CD4-positive, alpha-beta T cell treated with Interleukin-15 for 1 hour (primary cell): ENCODE measurements at places on chromosomes 2 and 18.

DNA sequence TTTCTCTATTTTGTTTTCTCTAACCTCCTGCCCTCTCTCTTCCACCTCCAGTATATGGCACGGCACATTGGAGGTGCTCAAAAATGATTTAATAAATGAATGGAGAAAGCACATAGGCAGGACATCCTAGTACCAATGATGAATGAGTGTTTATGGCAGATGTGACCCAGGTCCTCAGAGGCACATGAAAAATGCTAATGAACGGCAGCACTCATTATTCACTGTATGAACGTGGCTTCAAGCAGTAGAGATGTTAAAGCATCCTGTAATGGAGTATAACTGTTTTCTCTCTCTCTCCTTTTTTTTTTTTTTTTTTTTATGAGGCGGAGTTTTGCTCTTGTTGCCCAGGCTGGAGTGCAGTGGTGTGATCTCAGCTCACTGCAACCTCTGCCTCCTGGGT is 72.4 kb downstream of the MBP start:
- DNase-seq, result no peak

- no peak for DNase-seq
These were observed 37.2 kb downstream of the TSHZ1 start for GRCh38 chr18:75247611-75248421.

GRCh38 chr18:54031243-54031642 is 193.2 kb downstream of the MBD2 start:
- DNase-seq, result no peak

- no peak for DNase-seq
These were observed 666.1 kb downstream of the BCL11A start for GRCh38 chr2:59887366-59887765.

- no peak for DNase-seq
These were observed 12.9 kb upstream of the CHST9 start for GRCh38 chr18:27198036-27198435.

- no peak for DNase-seq
These were observed 240.4 kb downstream of the IKZF2 start for GRCh38 chr2:212911011-212911410.

- DNase-seq, result no peak
These were observed 101.6 kb upstream of the HNMT start for GRCh38 chr2:137862651-137863050.

DNA sequence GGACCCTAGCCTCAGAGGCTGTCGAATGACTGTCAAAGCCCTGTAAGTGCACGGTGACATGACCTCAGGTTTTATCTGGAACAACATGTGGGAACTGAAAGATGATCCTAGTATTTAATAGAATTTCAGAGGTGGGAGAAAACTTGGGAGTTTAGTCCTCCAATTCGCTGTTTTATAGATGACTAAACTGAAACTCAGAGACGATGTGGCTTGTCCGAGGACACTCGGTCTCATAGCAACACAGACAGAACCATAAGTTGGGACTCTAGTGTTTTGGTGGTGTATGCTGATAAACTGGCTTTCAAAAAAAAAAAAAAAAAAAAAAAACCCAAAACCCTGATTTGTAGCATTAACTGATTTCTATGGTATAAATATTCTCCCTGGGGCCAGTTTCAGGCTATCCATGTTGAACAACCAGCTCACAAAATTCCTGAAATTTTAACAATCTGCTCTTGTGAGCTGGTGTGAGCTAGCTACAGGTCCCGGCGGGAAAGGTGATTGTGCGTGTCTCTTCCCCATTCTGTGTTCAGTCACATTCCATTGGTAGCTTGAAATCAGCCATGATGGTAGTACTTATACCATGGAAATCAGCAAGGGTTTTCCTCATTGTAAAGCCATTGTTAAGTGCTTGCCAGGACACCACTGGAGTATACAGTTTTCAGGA is 195.5 kb upstream of the EPAS1 start:
- no peak for DNase-seq

DNA sequence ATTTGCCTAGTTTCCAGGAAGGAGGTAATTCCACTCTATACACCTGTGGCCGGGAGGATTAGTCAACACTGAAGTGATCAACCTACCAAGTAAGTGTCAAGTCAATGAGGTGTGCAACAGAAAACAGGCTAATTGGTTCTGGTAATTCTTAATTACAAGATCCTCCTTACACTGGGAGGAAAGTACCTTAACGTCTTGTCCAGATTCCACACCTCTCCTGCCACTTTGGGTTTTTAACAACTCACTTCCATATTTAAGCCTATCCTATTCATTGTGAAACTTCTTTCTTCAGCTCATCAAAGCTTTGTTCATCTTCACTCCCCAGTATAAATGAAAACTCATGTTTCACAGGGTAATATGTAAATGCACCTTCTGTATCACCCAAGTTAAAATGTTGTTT is 22.0 kb upstream of the MAP4K4 start:
- no peak for DNase-seq

GRCh38 chr2:58215429-58215828 is 25.7 kb downstream of the FANCL start:
- no peak for DNase-seq

DNA sequence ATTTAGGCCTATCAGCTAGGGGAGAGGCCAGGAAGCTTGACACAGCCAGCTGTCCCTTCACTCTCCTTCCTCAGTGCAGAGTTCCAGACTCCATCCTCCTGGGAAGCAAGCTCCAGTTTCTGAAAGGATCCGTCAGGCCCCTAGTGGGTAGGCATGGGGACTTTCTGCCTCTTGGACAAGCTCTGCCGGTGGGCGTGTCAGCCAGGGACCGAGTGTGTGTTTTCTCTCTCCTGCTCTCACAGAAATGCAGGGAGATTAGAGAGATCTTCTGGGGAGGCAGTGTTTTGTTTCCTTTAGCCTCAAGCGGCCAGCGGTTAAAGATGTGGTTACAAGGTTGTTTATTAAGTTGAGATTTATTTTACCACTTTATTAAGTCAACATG is 29.9 kb upstream of the OTOS start:
- no peak for DNase-seq

- DNase-seq, result no peak
These were observed 7.2 kb upstream of the KLHL29 start for GRCh38 chr2:23377771-23378170.

GRCh38 chr2:54226260-54226659 is 29.8 kb downstream of the TSPYL6 start:
- DNase-seq, result no peak

DNA sequence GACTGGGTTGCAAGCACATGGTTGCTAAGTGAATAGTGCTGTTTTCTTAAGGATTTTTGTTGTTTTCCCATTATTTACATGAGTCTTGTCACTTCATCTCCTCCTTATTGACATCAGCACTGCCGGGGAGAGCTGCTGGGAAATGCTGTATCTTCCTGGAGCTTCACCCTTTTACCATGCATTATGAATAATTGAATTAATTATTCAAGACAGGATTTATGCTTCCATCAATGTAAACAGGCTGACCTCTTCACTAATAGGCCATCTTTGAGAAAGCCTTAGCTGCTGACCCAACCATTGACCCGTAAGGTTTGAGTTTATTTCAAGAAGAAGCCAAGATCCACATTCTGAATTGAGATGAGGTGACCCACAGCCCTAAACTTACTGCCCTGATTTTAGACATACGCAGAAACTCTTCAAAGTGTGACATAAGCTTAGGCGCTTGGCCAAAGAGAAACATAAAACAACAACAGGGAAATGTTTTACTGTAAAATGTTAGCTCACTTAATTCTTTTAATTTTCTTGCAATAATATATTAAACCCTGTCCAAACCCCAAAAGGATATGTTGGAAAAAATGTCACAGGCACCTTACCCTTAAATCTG is 365.5 kb upstream of the SYT4 start:
- DNase-seq, result no peak

DNA sequence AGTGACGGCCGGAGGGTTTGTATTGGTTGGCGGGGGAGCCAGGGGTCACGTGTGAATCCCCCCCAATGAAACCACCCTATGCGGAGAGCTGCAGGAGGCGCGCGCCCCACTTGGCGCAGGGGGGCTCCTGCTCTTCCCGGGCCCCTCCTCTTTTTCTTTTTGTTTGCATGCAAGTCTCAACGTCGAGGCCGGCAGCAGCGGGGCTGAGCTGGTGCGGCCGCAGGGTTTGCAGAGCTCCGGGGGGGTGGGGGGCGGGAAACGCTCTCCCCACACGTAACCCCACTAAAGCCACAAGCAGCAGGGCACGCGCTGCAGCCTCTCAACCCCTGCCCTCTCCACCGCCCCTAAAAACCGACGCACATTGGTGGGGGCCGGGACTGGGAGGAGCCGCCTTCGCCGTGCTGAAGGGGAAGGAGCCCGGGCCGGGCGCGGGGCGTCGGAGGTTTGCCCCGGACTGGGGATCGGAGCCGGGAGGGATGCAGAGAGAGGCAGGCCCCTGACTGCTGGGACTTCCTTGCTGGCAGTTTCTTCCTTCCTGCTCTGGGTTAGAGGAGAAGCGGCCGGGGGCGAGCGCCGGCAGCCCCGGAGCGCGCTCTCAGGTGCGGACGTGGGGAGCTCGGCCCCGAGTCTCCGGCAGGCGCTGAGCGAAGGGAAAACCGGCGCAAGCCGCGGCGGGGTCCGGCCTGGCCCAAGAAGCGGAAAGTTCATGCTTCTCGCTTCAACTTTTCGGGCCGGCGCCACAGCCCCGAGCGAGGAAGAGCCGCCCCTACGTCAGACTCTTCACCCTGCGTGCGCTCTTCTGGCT is 864 bp downstream of the LBH start:
- DNase-seq, result peak; percentile 89
